Activated T-cell treated with anti-CD3 and anti-CD28 coated beads, Interleukin-2, amount 50 U/mL, for 4 hours (primary cell): ENCODE measurements at places on chromosomes 4 and X.

DNA sequence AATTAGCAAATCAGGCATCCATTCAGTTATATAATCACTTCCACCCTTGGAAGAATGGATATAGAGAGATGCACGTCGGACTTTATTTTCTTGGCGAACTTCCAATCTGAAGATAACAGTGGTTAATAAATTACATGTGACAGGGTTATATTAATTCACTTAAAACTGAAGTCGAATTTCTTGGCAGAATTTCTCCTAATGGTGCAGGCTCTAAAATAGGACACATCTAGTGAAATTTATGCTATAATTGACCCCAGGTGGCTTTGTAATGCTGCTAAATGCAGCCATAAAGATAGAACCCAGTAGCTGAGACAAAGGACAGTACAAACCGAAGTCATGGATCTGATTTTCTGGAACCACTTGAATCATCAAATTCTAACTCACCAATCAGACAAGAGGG, 20.8 kb upstream of the SLC10A4 start:
- no peak for DNase-seq

DNA sequence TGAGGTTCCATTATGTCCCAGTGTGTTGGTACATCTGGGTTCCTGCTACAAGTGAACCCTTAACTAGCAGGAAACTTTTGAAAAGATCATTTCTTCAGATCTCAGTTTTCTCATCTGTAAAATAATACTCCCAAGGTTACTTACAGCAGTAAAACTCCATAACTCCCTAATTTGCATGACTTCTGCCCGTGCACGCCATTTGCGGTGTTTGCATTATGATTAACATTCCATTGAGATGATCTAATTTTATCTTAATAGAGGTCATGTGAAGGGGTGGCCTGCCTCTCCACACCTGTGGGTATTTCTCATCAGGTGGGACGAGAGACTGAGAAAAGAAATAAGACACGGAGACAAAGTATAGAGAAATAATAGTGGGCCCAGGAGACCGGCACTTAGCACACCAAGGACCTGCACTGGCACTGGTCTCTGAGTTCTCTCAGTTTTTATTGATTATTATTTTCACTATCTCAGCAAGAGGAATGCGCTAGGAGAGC, 219.8 kb downstream of the TLL1 start:
- DNase-seq, result no peak

GRCh38 chr4:129110931-129111330, 15.0 kb downstream of the C4orf33 start:
- DNase-seq, result no peak

GRCh38 chr4:57095245-57095644, 14.9 kb downstream of the IGFBP7 start:
- DNase-seq, result no peak

GRCh38 chr4:4499438-4500123, 42.3 kb downstream of the STX18 start:
- DNase-seq, result no peak

DNA sequence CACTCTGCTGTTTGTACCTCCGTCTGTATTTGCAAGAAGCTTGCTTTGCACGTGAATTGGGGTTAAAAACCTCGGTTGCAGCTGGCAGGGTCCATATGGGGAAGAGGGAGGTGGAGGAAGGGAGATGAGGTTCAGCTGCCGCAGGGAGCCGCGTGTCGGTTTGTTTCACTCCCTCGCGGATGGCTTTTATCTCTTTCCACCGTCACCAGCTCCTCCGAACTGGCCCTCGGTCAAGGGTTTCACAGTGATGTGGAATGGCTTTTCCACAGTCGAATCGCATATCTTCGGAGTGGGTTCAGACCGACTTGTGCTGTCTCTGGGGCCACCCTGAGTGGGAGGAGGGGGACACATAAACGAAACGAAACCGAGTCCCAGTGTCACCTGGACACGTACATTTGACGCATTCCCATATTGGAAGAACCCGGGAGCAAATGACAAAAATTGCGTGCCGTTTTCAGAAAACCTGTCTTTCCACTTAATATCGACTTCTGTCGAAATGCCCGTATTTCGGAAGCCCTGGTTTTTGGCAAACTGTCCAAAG, 929 bp downstream of the ZBTB33 start:
- DNase-seq, result no peak

DNA sequence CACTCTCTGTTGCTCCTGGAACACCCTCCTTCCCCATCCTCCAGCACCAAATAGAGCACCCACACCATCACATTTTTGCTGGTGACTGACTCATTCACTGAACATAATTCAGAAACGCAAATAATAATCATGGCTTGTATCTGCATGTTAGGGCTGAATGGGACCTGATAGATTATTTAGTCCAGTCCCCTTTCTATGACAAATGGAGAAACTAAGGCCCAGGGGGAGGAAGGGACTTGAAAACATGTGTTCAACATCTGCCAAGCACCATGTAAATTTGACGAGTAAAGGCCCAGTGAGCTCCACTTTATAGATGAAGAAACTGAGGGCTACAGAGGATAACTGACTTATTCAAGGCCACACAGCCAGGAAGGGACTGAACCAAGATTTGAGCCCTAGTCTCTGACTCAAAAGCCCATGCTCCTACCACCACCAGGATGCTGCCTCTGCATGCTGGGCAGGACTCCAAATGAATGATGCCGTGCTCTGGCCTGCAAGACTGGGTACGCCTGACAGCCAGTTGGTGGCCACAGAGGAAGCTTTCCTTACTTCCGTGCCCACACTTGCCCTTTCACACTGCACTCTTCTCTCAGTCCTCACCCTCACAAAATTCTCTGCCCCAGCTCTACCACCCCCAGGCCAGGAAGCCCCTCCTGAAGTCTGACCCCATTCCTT, 133.3 kb upstream of the PJA1 start:
- DNase-seq, result no peak

- no peak for DNase-seq
Observed at GRCh38 chr4:138241281-138242075, 671 bp downstream of the SLC7A11 start.

- no peak for DNase-seq
Observed at GRCh38 chrX:69176053-69176452, 10.8 kb upstream of the PJA1 start.

GRCh38 chrX:8673201-8673600, 58.7 kb downstream of the ANOS1 start:
- DNase-seq, result no peak

DNA sequence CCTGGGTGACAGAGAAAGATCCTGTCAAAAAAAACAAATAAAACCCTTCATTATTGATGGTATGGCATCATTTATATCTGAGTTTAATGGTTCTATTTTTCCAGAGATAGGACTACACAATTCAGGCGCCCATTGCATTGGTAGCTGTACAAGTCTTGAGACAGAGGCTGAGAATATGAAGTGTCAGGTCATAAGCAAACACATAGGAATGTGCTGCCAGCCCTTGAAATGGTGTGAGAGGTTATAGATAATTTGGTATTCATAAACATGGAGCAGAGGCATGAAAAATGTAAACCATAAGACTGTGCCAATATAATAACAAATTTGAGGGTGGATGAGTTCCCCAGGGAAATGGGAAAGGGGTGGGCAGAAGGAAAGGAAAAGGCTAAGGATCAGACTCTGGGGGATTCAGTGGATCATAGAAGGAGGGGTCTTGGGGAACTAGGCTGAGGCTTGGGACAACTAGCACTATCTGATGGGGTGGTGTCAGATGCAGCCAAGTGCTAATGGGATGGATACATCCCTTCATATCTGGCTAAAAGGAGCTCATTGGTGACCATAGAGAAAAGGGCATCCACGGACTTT, 50.8 kb downstream of the MAOA start:
- no peak for DNase-seq

DNA sequence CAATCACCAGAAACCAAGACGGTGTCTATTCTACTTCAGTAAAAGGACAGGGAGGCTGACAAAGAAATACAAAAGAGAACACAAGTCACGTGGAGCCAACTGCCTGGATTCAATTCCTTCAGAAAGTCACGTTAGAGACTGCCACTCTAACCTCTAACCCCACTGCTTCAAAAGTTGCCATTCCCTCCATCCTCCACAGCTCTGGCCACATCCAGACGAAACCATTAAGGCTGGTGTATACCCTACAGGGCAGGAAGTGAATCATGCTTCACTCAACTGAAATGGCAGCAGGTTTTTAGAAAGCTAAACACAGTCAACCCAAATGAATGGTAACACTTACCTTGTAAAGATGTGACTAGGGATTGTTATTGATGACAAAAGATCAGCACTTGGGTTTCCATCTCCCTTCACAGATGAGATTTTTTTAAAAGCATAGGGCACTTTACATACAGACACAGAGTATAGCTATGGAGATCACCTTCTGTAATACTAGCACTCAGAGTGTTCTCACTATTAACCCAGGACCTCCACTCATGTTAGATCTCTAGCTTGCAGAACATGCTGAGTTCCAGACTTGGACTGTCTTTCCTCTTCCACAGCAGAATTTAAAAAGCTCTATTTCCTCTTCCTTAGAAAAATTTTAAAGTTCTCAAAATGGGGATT, 37.4 kb downstream of the MAML3 start:
- DNase-seq, result no peak

- DNase-seq, result no peak
Observed at GRCh38 chr4:30770049-30770549, 49.9 kb downstream of the PCDH7 start.

DNA sequence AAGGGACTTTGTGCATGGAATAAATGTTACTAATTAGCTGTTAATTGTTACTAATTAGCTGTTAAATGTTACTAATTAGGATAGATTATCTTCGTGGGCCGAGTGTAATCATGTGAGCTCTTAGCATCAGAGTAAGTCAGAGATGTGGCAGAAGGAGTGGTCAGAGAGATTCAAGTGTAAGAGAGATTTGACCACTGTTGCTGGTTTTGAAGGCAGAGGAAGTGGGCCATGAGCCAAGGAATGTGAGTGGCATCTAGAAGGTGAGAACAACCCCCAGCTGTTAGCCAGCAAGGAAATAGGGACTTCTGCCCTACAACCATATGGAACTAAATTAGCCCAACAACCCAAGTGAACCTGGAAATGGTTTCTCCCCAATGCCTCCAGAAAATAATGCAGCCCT, 28.2 kb downstream of the ODAPH start:
- DNase-seq, result no peak

DNA sequence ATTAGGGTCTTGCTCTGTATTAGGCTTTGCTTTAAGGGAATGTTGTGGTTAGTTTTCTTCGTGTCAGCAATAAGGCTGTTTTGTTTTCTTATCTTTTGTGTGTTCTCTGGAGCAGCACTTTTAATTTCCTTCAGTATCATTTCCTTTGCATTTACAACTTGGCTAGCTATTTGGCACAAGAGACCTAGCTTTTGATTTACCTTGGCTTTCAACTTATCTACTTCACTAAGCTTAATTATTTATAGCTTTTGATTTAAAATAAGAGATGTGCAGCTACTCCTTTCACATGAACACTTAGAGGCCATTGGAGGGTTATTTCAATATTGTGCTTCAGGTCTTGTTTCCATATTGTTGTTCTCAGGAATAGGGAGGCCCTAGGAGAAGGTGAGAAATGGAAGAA, 68.2 kb downstream of the FAT4 start:
- DNase-seq, result no peak

DNA sequence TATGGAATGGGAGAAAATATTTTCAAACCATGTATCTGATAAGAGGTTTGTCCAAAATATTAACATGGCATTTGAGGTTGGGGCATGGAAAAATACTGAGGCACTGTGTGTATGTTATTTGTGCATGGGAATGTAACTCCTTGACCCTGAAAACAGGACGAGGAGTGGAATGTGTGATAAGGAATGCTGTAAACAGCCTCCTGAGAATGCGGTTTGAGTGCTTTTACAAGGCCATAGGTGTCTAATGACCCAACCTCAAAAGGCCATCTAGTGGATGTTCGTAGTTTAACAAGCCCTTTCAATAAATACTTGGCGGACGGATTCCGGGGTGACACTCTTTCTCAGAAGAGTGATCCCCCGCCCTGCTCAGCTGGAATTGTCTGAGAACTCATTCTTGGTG, 162.9 kb upstream of the USP9X start:
- DNase-seq, result no peak

DNA sequence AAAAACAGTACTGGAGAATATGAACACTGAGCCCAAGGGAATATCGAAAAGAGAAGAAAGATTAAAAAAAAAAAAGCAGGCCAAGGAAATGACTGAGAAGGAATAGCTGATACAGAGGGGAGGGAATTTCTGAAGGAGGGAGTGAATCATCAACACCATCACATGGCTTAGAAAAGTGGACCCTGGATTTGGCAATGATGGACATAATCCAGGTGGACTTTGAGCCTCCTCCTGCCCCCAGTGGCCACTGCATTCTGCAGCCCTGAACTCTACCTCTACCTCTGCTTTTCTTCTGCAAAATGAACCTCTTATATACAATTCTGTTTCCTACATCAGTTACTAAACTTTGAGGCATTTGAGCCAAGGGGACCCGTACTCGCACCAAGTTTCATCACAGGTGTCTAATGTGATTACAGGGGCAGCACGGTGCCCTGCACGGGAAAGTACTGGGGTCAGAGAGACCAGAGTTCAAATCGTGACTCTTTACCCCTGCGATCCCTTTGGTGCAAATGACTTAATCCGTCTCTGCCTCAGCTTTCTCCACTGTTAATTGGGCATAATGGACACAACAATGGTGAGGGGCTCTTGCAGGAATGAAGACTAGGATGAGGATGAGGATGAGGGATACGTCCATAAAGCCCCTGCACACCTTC, 1.1 kb downstream of the OCIAD2 start:
- no peak for DNase-seq

DNA sequence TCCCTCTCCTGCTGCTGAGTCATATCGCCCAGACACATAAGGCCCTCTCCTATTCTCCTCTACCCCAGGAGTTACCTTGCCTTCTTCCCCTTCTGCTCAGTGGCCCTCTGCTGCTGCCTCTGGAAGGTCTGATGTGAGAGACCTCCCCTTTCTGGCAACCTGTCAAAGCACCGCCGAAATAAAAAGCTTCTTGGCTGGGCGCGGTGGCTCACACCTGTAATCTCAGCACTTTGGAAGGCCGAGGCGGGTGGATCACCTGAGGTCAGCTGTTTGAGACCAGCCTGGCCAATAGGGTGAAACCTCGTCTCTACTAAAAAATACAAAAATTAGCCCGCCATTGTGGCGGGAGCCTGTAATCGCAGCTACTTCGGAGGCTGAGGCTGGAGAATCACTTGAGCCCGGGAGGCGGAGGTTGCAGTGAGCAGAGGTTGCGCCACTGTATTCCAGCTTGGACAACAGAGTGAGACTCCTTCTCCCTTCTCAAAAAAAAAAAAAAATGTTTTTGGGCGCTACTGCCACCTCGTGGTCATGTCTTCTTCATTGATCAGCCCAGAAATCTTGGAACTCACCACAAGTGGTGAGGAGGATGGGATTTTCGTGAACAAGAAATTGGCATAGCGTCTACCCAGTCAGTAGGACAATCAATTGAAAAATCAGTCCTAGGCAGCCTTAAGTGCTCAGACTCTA, 8.6 kb upstream of the ZXDA start:
- no peak for DNase-seq

DNA sequence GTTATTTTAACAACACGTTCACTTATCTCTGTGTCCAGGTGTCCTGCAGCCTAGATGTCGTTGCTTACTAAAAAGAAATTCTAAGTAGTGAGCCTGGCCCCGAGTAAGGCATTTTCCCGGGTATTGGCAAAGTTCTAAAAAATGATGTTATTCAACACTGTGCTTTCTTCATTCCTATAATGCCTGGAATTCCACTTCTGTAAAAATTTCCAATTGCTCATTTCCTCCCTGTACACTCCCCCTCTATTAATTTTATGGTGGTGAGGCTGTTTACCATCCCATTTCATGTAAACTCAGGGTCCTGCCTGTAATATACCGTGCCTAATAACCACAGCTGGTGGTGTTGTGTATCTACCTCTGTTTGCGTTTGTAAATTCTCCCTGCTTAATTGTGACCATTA, 14.2 kb downstream of the BST1 start:
- no peak for DNase-seq
